ENCODE measurements at places on chromosomes 2 and 18. TPM values are rescaled to one million over a fixed set of nuclear protein-coding genes. Genes with fewer than 3 reads are reported as not detected.

Gene GLI2
- 0.67 TPM for total RNA-seq

Gene PRKAG3
- not detected for total RNA-seq

Gene CFAP65
- 0.04 TPM for total RNA-seq

Gene CCBE1
- 0.81 TPM for total RNA-seq

Gene ATP8B1
- total RNA-seq, result 5.8 TPM

Gene PCARE
- 0.72 TPM for total RNA-seq

Gene GAREM1
- total RNA-seq, result 28.8 TPM

Gene ALLC
- total RNA-seq, result not detected

Gene SLC14A1
- 12.5 TPM for total RNA-seq

Gene CXCR1
- total RNA-seq, result 0.35 TPM

Gene SPC25
- total RNA-seq, result 0.40 TPM

- DNase-seq, result no peak
- peaks cover 24% of the 10 kb centered on the region for H3K36me3 ChIP-seq
- H3K27ac ChIP-seq, result no peak overlapping the region
- H3K27me3 ChIP-seq, result no peaks in the 10 kb centered on the region
- H3K4me3 ChIP-seq, result no peak overlapping the region
Observed at GRCh38 chr2:74877781-74878433, 44.0 kb downstream of the HK2 start.

DNA sequence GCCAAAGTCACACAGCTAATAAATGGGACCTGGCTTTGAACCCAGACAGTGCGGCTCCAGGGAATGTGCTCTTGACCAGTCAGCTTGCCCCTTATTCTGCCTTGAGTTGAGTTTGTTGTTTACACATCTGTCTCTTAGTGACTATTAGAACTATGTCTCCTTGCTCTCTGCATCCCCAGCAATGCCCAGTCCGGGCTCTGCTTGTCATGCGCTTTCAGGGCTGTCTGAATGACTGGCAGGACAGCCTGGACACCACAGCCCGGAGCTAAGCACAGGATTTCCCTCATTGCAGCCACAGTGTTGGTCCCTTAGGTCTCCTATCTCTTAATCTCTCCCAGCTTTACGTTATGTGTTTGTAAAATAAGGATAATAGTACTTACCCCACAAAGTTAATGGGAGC is 246.4 kb upstream of the RAB12 start:
- no peak overlapping the region for H3K4me3 ChIP-seq
- no peak overlapping the region for H3K27ac ChIP-seq
- no peak for DNase-seq
- peaks cover 18% of the 10 kb centered on the region for H3K4me1 ChIP-seq

- peaks cover 15% of the 10 kb centered on the region for H3K4me1 ChIP-seq
- no peaks in the 10 kb centered on the region for H3K36me3 ChIP-seq
- H3K27me3 ChIP-seq, result no peaks in the 10 kb centered on the region
- DNase-seq, result peak; percentile 79
- H3K27ac ChIP-seq, result peak overlapping the region; percentile 89
Observed at GRCh38 chr2:240259201-240259923, 118.9 kb upstream of the OTOS start.

DNA sequence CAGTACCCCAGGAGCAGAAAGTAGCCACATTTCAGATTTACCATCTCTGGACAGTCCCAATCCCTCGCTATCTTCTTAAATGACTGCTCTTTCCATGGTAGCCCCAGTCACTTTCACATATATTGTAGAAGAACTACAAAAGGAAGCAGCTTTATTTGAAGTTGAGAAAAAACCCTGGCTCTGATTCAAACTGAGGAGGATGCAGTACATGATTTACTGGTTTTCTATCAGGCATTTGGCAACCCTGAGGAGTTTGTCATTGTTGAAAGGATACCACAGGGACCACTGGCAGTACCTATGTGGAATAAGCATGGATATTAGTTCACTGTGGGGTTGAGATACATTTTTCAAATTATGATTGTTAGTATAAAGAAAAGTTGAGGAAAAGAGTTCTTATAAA is 640.9 kb upstream of the SETBP1 start:
- DNase-seq, result no peak
- no peaks in the 10 kb centered on the region for H3K36me3 ChIP-seq
- no peaks in the 10 kb centered on the region for H3K27me3 ChIP-seq
- H3K4me1 ChIP-seq, result no peaks in the 10 kb centered on the region
- no peak overlapping the region for H3K27ac ChIP-seq

GRCh38 chr18:45733535-45733934 is 9.6 kb downstream of the SLC14A1 start:
- no peak for DNase-seq
- no peaks in the 10 kb centered on the region for H3K4me1 ChIP-seq
- H3K27ac ChIP-seq, result no peak overlapping the region
- H3K27me3 ChIP-seq, result no peaks in the 10 kb centered on the region

DNA sequence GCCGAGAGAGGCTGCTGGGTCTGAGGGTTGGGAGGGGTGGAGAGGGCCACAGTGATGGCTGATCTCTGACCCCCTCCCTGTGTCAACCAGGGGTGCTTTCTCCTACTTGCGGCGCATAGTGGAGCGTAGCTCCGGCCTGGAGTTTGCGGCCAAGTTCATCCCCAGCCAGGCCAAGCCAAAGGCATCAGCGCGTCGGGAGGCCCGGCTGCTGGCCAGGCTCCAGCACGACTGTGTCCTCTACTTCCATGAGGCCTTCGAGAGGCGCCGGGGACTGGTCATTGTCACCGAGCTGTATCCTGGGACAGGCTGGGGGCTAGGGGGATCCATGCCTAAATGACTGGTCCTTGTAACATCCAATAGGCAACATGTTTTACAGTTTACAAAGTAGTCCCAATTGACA is 20.9 kb upstream of the GMPPA start:
- no peak overlapping the region for H3K27ac ChIP-seq
- peaks cover 3% of the 10 kb centered on the region for H3K4me1 ChIP-seq
- H3K4me3 ChIP-seq, result no peak overlapping the region
- H3K36me3 ChIP-seq, result peaks cover 46% of the 10 kb centered on the region

GRCh38 chr18:11849841-11850634 is 1.2 kb upstream of the CHMP1B start:
- peaks cover 18% of the 10 kb centered on the region for H3K4me1 ChIP-seq
- peak; percentile 70 for DNase-seq
- peaks cover 8% of the 10 kb centered on the region for H3K36me3 ChIP-seq
- H3K27me3 ChIP-seq, result no peaks in the 10 kb centered on the region
- H3K27ac ChIP-seq, result peak overlapping the region; percentile 96
- H3K4me3 ChIP-seq, result peak overlapping the region; percentile 99

- H3K4me3 ChIP-seq, result no peak overlapping the region
- H3K27ac ChIP-seq, result no peak overlapping the region
Observed at GRCh38 chr2:165401285-165401852, 68.1 kb upstream of the CSRNP3 start.

GRCh38 chr18:69085951-69086350 is 288.1 kb downstream of the CCDC102B start:
- H3K36me3 ChIP-seq, result no peaks in the 10 kb centered on the region
- DNase-seq, result no peak
- no peak overlapping the region for H3K4me3 ChIP-seq
- no peaks in the 10 kb centered on the region for H3K4me1 ChIP-seq
- no peaks in the 10 kb centered on the region for H3K27me3 ChIP-seq
- no peak overlapping the region for H3K27ac ChIP-seq

- H3K36me3 ChIP-seq, result no peaks in the 10 kb centered on the region
- no peak for DNase-seq
- H3K27me3 ChIP-seq, result no peaks in the 10 kb centered on the region
- no peaks in the 10 kb centered on the region for H3K4me1 ChIP-seq
- no peak overlapping the region for H3K27ac ChIP-seq
- H3K4me3 ChIP-seq, result no peak overlapping the region
Observed at GRCh38 chr2:45332567-45332966, 278.5 kb downstream of the SRBD1 start.

DNA sequence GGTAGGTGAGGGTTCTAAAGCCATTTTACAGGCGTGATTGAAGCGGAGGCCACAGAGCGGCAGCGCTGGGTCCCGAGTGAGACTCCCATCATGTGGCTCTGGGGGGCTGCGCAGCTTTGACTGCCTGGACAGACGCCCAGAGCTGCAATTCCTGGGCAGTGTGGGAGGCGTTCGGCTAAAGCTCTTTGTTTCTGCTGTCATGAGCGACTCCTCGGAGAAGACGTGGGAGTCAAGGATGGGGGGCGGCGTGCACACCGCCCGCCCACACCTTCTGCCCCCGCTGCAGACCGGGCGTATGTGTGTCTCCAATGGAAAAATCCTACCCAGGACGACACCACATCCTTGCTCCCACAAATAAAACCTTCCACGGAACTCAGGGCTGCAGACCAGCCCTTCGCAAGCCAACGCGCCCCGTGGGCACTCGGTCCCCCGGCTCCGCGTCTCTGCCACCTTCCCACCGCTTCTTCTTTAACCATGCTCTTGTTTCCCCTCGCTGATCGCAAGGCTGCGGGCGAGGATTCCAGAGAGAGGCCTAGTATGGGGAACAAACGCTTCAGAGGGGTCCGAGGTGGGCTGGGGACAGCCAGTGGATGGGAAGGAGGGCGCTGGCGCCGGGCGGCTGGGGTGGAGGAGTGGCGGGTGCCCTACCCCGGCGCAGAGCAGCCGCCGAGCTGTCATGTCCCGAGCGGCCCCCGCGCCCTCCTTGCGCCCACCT is 680 bp upstream of the LBH start:
- H3K4me3 ChIP-seq, result peak overlapping the region; percentile 74
- peaks cover 57% of the 10 kb centered on the region for H3K4me1 ChIP-seq
- peak overlapping the region; percentile 93 for H3K27ac ChIP-seq

GRCh38 chr2:219642465-219643083 is 15.1 kb downstream of the SLC4A3 start:
- H3K27me3 ChIP-seq, result no peaks in the 10 kb centered on the region
- peaks cover 19% of the 10 kb centered on the region for H3K36me3 ChIP-seq
- peaks cover 11% of the 10 kb centered on the region for H3K4me1 ChIP-seq
- H3K4me3 ChIP-seq, result no peak overlapping the region
- peak; percentile 97 for DNase-seq
- H3K27ac ChIP-seq, result peak overlapping the region; percentile 76

GRCh38 chr18:23586249-23587196 is at the start of gene NPC1:
TSS of gene NPC1 (minus strand) at chr18:23586506. CDS start at chr18:23586343, 163 bp downstream.
- no peaks in the 10 kb centered on the region for H3K27me3 ChIP-seq
- H3K4me3 ChIP-seq, result peak within 1 kb of the TSS; percentile 70
- H3K27ac ChIP-seq, result peak within 1 kb of the TSS; percentile 100
- H3K36me3 ChIP-seq, result no peaks in the 10 kb centered on the region
- DNase-seq, result peak; percentile 98

DNA sequence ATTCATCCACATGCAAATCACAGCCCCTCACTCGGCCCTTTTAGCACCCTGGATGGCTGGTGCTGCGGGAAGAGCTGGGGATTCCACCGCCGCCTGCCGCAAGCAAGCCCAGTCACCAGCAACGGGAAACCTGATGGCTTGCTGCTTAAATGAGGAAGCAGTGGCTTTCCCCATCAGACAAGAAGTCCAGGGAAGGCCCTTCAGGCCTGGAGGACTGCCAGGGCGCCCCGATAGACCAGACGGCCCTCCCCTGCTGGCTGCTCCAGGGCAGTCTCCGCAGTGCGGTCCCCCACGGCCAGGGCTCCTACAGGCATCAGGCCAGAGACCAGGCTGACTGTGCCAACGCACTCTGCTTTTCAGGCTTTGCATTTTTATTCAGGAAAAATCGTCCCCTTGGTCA is 439.1 kb downstream of the EIPR1 start:
- no peaks in the 10 kb centered on the region for H3K36me3 ChIP-seq
- H3K27me3 ChIP-seq, result no peaks in the 10 kb centered on the region
- no peak overlapping the region for H3K27ac ChIP-seq
- H3K4me3 ChIP-seq, result no peak overlapping the region

- H3K4me3 ChIP-seq, result no peak overlapping the region
- DNase-seq, result no peak
- H3K4me1 ChIP-seq, result no peaks in the 10 kb centered on the region
- no peak overlapping the region for H3K27ac ChIP-seq
Observed at GRCh38 chr18:44125446-44125845, 555.2 kb upstream of the SETBP1 start.

DNA sequence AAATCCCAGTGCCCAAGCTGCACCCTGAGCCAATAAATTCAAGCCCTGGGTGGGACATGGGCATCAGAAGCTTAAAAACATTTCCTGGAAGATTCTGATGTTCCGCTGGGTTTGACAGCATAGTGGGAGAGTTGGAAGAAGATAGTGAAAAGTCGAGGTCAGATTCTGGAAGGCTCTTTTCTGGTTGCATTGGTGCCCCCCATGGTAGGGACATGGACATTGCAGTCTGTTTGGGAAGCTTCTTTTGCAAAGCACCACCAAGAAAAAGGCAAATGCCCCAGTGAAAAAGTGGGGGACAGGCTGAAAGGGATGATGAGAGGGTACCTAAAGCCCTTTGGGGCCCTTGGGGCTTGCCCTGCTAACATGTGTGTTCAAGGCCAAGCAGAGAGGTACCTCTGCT is 21.0 kb downstream of the MERTK start:
- H3K27ac ChIP-seq, result no peak overlapping the region
- DNase-seq, result no peak
- H3K4me3 ChIP-seq, result no peak overlapping the region

DNA sequence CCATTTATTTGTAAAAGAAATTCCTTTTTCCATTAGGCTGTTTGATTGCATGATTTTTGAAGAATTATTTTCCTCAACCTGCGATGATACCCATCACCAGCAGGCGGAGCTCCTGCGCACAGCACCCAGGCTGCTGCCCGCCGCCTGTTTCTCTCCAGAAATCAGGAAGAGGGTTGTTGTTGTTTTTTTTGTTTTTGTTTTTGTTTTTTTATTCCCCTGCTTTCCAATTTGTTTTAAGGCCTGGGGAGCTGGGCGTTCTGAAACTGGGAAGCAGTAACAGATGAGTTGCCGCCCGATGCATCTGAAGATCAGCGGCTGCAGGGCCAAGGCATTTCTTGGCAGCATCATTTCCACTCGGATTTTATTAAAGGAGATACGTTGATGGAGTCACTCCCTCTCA is 132.1 kb downstream of the MBP start:
- no peak overlapping the region for H3K27ac ChIP-seq
- H3K36me3 ChIP-seq, result no peaks in the 10 kb centered on the region
- peak overlapping the region; percentile 6 for H3K4me3 ChIP-seq
- no peaks in the 10 kb centered on the region for H3K27me3 ChIP-seq

GRCh38 chr2:241925821-241926441 is 56.4 kb downstream of the RTP5 start:
- no peak overlapping the region for H3K4me3 ChIP-seq
- H3K4me1 ChIP-seq, result no peaks in the 10 kb centered on the region
- no peak overlapping the region for H3K27ac ChIP-seq
- H3K36me3 ChIP-seq, result no peaks in the 10 kb centered on the region
- H3K27me3 ChIP-seq, result no peaks in the 10 kb centered on the region

- no peaks in the 10 kb centered on the region for H3K27me3 ChIP-seq
- H3K27ac ChIP-seq, result peak overlapping the region; percentile 14
- peaks cover 20% of the 10 kb centered on the region for H3K4me1 ChIP-seq
- no peak for DNase-seq
Observed at GRCh38 chr2:23595601-23596251, 210.7 kb downstream of the KLHL29 start.

GRCh38 chr18:24514439-24514838 is 54.0 kb downstream of the HRH4 start:
- no peaks in the 10 kb centered on the region for H3K36me3 ChIP-seq
- H3K27me3 ChIP-seq, result no peaks in the 10 kb centered on the region
- no peaks in the 10 kb centered on the region for H3K4me1 ChIP-seq
- no peak for DNase-seq
- no peak overlapping the region for H3K4me3 ChIP-seq
